Stimulated activated CD8-positive, alpha-beta memory T cell treated with anti-CD3 and anti-CD28 coated beads, Interleukin-4, amount 100 ng/mL, for 1 hour (primary cell): ENCODE measurements at places on chromosomes 2 and 18.

DNA sequence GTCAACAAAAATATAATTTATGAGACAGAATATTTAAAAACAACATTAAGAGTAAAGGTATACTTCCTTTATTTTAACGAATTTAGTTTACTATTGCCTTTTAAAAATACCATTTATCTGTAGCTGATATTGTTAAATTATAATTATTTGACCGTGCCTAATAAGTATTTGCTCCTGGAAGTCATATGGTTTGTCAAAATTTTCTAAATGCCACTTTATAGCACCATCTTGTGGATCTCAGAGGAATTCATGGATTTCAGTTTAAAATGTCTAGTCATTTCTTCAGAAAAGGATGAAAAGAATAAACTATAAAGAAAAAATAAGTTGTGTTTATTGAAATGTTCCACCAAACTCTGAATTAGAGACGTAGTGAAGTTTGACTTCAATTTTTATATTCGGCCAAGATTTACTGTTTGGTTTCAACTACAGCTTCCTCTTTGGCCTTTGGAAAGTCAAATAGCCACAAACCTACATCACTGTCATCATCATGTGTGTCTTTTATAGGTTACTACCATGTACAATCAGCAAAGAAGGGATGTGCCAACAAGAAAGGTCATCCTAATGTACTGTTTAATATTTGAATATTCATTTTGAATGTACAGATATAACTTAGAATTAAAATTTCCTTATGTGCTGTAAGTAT lies 10.3 kb upstream of the FTCDNL1 start:
- no peak for DNase-seq

DNA sequence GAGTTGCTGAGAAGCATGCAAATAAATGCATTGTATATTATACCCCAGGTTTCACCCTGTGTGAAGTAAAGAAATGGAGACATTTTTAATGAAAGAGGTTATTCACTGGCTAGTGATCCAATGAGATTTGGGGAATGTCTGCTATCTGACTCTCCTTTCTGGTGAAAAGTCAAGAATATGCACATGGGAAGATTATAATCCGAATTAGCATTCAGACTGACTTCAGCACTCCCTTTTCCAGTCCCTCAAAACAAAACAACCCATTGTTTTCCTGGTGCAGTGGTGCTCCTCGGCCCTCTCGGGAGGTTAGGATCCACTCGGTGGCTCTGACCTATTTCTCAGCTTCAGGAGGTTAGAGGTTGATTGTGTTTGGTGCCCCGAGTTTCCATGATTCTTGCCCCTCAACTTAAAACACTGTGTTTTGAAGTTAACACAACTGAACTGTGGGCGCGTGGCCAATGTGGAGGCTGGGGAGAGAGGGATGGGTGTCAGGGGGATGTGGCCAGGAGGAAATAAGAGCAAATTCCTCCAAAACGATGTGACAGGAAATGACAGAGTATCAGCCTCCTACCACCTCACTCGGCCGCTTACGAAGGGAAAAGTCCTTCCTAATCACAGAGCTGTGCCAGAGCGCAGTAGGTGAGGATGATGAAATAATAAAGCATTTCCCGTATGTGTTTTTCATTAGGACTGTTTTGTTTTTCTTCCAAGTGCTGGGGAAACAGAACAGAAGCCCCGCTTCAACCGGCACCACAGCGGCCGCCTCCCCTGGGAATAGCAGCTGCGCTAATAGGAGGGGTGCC lies 440.1 kb downstream of the MTX2 start:
- no peak for DNase-seq

DNA sequence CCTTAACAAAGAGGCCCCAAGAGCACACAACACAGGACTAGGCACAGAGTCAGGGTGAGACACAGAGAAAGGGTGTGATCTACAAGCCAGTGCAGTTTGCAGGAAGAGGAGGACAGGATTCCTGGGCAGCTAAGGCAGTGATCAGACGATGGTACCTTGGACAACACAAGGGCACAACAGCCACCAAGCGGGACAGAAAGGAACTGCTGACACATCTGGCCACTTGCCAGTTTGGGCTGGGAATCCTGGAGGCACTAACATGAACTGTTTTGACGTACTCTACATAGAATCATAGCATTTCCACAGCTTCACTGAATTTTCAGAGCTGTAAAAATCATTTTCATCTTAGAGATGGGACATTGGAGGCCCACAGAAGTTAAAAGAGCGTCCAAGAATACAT lies 221.5 kb upstream of the SLC35G4 start:
- DNase-seq = no peak

- no peak for DNase-seq
Observed at GRCh38 chr18:79607361-79607952, 72.1 kb upstream of the CTDP1 start.

DNA sequence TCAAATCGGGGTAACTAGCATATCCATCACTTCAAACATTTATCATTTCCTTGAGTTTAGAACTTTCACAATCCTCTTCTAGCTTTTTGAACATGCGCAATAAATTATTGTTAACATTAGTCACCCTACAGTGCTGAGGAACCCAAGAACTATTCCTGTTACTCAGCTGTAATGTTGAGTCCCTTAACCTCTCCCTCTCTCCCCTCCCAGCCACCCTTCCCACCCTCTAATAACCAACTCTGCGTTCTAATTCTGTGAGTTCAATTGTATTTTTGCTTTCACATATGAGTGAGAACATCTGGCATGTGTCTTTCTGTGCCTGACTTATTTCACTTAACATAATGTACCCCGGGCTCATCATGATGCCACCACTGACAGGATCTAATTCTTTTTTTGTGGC lies 78.6 kb upstream of the RANBP2 start:
- no peak for DNase-seq

DNA sequence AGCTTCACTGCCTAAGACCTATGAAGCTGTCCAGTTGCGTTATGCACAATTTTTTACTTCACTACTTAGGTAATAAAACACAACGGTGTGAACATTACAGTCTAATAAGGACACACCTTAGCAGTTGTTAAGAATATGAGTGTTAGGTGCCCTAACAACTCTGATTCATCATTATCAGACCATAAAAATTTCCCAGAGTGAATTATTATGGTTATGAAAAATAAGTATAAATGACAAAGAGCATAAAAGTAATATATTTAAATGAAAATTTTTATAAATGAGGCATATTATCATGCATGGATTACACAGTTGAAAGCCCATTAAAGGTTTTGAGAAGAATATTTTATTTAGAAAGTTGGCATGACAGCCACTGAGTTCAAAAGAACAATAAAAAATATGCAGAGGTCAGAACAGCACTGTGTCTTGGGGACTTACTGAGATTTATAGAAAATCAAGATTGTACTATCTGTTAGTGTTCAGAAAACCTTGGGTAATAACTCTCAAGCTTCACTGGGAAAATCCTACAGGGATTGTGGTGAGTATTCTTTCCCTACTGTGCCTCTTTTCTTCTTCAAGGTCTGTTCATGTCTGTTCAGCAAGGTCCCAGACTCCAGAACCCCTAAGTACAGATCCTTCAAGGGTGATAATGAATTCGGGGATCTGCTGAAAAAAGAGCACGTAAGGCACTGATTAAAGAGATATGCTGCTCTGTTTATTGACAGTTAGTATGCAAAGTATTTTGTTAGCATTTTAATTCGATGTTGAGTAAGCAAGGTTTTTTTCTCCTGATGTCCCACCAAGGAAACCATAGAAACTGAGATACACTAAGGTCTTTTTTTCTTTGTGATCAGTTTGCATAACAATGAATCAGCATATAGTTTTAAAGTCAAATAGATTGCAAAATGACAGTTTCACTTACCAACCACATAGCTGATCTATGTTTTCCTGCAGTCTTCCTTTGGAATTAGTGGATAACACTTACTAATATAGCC lies 250.0 kb downstream of the DSEL start:
- no peak for DNase-seq

DNA sequence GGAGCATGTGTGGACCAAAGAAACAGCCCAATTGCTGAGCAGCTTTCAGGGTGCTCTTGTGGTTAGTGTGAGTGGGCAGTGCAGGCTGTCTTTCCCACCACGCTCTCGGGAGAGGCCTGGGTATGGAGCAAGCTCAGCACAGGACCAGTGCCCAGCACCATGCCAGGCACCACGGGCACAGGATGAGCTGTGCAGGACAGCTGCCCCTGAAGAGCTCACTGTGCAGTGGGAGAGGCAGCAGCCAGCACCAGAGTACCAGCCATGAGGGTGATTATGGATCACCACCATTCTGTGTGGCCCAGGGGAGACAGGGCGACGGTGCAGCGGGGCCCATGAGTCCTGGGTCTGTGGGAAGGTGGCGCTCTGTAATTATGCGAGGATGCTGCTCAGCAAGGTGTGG lies 29.7 kb upstream of the FAHD2A start:
- no peak for DNase-seq

- DNase-seq = no peak
Observed at GRCh38 chr2:111221701-111222100, 101.0 kb downstream of the BCL2L11 start.

DNA sequence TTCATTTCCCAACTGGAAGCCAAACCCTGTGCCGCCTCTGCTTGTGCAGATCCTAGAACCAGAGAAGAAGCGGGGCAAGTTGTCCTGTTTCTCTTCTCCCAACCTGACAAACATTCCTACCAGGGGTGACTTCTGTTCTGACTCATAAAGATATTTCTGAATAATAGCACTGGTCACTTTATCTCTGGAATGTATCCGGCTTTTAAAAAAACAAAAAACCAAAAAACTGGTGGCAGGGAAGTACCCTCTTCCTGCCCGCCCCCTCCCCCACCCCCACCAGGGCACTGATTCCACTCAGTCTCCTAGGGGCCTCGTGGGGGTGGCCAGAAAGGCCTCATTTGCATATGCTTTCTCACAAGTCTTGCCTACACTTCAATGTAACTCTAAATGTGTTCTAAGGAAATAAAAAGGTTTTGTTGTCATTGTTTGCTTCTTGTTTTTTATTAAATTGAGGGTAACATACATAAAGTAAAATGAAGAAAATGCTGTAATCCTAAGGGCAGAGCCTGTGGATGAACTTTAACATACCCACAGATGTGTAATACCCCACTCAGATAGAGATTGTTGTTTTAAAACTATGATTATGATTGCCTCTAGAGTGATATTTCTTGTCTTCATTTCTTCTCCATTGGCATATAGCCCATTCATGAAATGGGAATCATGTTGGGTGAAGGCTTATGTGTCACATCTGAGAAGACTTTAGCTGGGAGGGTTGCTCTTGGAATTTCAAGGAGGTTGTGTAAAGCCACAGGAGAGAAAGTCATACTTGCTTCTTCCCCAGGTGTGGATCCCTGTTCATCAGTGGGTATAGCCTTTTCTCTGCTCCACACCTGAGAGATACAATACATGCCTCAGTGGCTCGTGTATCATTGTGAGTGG lies 5.3 kb upstream of the FOSL2 start:
- no peak for DNase-seq

DNA sequence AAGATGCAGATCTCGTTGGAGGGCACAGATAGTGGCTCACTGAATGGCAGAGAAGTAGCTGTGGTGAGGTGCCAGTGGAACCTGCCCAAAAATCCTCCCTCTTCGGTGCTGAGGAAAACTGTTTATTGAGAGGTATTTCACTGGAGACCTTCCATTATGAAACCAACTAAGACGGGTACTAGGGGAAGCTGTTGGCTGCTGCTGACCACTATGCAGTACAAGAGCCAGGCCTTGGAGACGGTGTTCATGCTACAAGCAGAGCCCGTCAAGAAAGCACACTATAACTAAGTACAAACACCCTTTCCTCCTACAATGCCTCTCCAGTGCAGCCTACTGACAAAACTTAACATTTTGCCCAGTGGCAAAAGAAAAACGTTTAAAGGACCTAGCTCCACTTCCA lies 4.6 kb downstream of the ARL5A start:
- DNase-seq = no peak

DNA sequence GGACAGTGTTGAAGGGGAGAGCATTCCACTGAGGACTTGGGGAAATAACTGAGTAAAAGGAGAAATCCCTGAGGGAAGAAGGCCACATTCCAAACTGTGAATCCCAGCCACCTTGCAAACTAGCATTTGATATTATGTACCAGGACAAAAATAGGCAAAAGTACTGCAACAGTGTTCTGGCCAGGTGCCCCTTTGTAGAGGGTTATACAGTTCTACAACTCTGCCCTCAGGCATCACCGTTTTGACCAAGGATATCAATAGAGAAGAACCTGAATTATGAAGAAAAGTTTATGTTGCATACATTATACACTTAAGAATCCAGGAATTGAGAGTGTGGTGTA lies 20.6 kb upstream of the CAVIN2 start:
- no peak for DNase-seq

DNA sequence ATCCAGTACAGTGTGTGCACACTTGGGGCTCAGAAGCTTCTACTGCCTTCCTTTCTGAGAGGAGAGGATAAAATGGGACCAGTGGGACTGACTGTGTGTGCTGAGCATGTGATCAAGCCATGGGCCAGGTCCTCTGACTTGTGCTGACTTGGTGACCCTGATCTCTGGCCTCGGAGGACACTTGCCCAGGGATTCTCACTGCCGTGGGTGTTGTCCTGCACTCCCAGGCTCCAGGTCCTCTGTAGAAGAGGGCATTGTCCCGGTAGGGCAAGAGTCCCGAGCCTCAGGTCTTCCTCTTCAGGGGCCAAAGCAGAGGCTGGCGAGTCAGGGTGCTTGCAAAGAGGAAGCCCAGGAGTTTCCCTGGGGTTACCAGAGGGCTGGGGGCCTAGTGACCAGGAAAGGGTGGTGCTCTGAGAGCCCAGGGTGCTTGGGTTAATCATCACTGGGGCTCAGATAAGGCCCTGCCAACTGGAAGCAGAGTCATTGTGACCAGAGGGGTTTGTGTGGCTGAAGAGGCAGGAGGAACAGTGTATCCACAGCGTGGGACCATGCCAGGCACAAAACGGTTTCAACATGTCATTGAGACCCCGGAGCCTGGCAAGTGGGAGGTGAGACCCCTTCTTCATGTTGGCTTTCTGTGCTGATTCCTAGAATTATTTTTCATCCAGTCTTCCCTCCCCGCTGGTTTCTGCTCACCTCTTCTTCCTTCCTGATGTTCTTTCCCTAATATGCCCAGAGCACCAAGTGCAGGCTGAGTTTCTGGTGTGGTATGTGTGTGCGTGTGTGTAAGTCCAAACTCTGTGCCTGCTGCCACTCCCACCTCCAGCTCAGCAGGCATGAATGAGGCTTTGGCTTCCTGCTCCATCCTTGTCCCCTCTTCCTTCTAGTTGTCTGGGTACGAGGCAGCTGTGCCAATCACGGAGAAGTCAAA lies at the start of gene GCKR:
Gene GCKR (plus strand): TSS at position 483 of the 931 bp plus-strand sequence. CDS start 66 bp downstream, at position 549.
- no peak for DNase-seq
